ENCODE measurements at places on chromosomes 2 and 18. TPM values are rescaled to one million over a fixed set of nuclear protein-coding genes. Genes with fewer than 3 reads are reported as not detected.

Gene SNRNP27
- 19.2 TPM for total RNA-seq

Gene UBXN4
- total RNA-seq: 28.3 TPM

Gene ALK
- not detected for total RNA-seq

Gene ALPG
- not detected for total RNA-seq

Gene DYNAP
- total RNA-seq: not detected

Gene CARF
- total RNA-seq: 0.37 TPM

Gene RAB6C
- not detected for total RNA-seq

Gene RNF125
- total RNA-seq: 2.1 TPM

Gene GORASP2
- total RNA-seq: 53.6 TPM

Gene IL36B
- not detected for total RNA-seq

Gene CLHC1
- 0.46 TPM for total RNA-seq

Gene POTEI
- 0.08 TPM for total RNA-seq

Gene C1QL2
- not detected for total RNA-seq

Gene UGT1A6
- total RNA-seq: 18.3 TPM

Gene EHBP1
- 25.2 TPM for total RNA-seq
